ENCODE measurements at places on chromosomes 3 and 15.

DNA sequence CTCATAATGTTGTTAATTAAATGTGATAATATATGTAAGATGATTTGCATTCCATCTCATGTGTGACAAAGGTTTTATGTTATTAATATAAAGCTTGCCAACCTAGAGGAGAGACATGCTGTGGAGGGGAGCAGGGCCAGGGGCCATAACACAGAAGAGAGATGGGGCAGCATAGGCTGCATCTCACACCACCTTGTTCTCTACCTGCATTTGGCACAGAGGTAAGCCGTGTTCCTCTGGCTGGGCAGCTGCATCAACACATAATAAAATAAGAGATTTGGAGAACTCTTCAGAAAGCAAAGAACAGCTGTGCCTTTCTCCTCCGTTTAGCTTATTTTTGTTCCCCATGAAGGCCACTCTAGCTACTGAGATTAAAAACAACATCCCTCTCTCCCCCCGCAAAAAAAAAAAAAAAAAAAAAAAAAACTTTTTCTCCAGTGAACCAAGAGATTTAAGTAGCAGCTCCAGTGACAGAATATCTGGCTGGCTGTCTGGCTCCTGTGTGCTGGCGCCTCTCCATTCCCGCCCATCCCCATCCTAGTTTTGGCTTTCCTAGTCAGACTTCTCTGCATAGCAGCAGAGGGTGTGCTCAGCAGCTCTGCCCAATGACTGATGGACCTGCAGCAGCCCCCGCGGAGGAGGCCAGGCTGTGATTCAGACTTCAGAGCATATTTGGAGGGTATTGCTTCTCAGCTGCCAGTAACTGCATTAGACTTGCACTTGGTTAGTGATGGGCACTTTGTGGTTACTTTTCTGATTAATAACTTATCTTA lies 52.2 kb upstream of the STXBP5L start:
- DNase-seq: peak; percentile 76

DNA sequence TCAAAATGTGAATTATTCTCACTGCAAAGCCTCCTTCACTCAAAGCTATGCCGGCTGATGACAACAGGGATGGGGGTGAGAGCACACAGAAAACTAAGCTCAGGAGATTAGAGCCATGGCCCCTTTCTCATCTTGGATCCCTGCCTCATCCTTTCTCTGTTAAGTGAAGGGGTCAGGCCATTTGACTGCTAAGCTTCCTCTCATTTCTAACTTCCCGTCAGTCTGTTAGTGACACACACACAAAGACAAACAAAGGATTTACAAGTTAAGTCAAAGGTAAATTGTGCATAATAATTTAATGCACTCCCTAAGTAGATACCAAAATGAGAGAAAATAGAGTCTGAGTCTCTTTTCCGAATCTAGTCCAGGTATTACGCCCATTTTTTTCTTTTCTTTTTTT lies 1.2 kb downstream of the SS18L2 start:
- DNase-seq: no peak

GRCh38 chr3:127088511-127089351 lies 104.2 kb upstream of the PRR23E start:
- peak; percentile 45 for DNase-seq

DNA sequence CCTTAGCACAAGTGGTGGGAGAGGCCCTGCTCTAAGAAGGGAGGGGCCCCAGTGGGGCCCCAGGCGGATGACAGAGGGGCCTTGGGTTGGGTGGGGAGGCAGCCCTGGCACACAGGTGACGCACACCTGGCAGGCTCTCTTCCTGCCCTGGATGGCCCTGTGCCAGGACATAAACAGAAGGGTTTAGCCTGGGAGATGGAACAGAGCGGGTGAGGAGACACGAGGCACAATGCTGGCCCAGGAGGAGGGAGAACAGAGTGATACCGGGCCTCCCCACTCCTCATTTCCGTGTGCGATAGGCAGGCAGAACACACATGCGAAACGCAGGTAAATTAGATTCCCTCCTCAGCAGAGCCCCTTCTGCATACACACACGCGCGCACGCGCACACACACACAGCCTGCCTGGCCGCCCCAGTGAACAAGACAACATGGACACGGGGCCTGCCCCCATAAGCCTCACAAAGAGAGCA lies 39.8 kb downstream of the IDH2 start:
- no peak for DNase-seq

DNA sequence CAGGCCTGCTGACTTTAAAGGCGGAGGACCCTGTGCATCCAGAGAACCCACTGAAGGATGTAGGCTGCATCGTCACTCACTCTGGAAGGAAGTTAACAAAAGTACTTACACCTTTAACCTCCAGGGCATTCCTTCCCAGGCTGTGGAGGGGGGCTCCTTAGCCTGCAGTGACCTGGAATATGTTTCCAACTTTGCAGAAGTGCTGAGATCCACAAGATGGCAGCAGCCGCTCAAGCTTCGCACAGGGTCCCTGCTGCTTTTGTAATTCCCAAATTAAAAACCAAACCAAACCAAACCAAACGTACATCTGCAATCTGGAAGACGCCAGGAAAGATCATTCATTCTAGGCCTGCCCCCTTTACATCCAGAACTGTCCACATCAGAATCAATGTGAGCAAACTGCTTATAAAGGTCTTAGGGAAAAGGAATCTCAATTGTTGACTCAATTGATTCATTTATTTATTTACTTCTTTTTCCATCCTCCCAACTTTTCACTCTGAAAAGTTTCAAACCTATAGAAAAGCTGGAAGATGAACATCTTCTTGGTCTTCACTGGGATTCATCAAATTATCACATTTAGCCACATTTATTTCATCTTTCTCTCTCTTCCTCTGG lies 70.5 kb upstream of the KLHL25 start:
- DNase-seq: no peak

DNA sequence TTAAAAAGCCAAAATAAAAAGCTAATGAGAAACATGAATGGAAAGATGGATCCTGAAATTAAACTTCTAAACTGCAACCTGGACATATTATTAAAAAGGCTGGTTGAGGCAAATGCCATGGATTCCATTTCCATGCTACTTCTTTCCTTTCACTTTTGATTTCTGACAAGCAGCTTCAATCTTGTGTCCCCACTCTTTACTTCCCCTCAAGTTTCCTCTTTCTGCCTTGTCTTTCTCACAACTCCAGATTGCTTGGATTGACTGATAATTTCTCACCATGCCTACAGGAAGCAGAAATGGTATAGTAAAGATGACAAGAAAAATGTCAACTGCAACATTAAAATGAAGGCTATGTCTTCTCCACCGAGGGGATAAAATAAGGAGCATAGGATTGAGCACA lies 1136.7 kb downstream of the TUSC7 start:
- no peak for DNase-seq

GRCh38 chr3:46971151-46971550 lies 5.4 kb downstream of the CCDC12 start:
- peak; percentile 28 for DNase-seq

GRCh38 chr3:191528589-191528988 lies 67.6 kb downstream of the PYDC2 start:
- no peak for DNase-seq

GRCh38 chr3:196246612-196247308 lies 30.4 kb downstream of the SLC51A start:
- DNase-seq: no peak

GRCh38 chr3:156685752-156686151 lies 11.4 kb downstream of the TIPARP start:
- no peak for DNase-seq

All from posterior vena cava (tissue), 2 donors.